RCC 7860 (cell line): ENCODE measurements at places on chromosomes 3 and 15.

GRCh38 chr15:37059086-37059485 is 41.3 kb downstream of the MEIS2 start:
- peak; percentile 47 for DNase-seq

DNA sequence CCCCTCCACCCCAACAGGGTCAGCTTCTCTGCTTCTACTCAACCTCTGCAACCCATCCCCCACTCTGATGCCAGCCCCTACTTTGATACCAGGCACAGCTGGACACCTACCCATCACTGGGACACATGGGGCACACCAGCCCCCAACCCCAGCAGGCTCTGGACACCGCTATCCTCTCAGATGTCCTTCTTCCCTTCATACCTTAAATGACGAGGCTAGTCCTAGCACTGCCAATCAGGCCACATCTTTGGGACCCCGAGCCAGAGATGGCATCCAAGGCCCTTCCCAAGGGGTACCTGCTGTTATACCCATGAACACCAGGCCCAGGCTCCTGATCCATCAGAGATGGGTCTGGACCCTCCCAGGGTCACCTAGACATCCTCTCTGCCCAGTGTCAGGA is 10.6 kb downstream of the POC1A start:
- DNase-seq: no peak

- peak; percentile 97 for DNase-seq
Observed at GRCh38 chr3:146163584-146163983, 2.6 kb upstream of the PLOD2 start.

GRCh38 chr3:110544730-110545129 is 526.9 kb upstream of the NECTIN3 start:
- no peak for DNase-seq

DNA sequence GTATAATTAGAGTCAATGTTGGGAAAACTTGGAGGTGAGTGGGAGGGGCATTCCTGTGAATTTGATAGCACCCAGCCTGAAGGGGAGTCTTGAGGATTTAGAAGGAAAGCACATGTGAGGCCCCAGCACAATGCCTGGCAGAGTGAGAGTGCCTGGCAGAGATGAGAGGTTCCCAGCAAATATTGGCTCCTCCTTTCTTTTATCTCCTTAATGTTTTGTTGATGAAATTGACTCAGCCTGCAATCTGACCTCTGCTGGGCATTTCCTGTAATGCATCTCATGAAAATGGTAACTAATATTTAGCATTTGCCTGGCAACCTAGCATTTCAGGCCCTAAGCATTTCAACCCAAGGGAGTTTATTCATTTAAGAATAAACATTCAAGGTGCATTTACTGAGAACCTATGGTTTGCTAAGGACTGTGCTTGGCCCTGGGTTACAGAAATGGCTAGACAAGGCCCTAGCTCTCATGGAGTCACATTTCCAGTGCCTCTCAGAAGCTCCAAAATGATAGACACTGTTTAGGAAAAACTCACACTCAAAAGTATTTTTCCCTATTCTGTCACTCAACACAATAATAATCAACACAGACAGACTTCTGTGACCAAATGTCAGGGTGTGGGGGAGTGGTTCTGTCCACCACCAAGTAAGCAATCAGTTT is 19.0 kb downstream of the PDHB start:
- peak; percentile 48 for DNase-seq

GRCh38 chr15:96345560-96346399 is 15.3 kb downstream of the NR2F2 start:
- DNase-seq: peak; percentile 65

DNA sequence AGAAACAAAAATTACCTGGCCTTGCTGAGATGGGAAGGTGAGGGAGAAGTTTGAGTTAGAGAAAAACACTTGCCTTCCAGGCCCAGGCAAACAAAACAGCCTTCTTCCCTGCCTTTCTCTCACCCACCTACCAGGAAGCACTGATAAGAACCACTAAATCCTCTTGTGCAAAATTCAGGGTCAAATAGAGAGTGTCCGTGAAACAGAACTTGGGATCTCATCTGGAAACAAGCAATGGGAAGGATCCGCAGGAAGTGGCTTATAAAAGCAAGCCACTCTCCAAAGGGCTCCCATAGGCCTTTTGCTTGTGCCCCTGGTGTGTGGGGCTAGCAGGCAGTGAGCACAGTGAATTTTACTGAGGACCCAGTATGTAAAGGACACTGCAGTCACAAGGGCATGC is 11.0 kb downstream of the ADAMTS9 start:
- DNase-seq: no peak

DNA sequence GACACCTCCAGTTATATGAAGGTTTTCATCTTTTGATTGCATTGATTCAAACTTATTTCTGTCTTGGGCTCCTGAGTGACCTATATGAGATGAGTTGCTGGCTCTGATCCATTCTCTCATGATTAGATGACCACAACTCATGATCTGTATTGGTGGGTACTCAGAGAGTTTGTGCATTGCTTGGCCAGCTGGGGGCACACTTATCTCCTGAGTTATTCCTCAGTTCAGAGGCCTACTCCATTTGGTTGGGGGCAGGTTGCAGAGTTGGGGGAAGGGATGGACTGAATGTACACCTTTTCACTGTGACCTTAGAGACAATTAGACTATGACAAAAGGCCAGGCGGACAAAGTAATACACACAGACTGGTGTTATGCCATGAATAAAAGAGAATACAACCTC is 166.2 kb upstream of the SEMA6D start:
- no peak for DNase-seq

- peak; percentile 19 for DNase-seq
Observed at GRCh38 chr3:48130321-48130904, 57.8 kb downstream of the CDC25A start.

- no peak for DNase-seq
Observed at GRCh38 chr3:133895208-133896001, at the start of gene RAB6B. RAB6B (minus strand) TSS chr3:133895882; CDS start chr3:133895466, 416 bp downstream.

DNA sequence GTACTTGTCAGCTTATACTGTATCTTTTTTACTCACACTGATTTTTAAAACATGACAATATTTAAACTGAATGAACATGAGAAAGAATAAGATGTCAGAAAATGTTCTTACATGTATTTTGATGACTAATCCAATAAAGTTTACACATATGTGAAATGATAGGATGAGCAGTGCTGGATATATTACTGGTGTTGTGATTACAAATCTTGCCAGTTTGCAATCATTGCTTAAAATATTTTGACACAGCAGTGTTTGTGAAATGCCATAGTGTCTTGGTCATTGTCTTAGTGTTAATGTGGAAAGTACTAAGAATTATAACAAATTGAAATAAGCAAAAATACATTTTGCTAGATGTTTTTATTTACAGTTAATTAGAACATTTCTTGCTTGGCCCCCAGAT is 118.7 kb upstream of the MLF1 start:
- DNase-seq: no peak

- DNase-seq: no peak
Observed at GRCh38 chr15:32859251-32859650, 141.4 kb downstream of the GREM1 start.

GRCh38 chr3:30199096-30199759 is 407.2 kb upstream of the TGFBR2 start:
- DNase-seq: no peak

DNA sequence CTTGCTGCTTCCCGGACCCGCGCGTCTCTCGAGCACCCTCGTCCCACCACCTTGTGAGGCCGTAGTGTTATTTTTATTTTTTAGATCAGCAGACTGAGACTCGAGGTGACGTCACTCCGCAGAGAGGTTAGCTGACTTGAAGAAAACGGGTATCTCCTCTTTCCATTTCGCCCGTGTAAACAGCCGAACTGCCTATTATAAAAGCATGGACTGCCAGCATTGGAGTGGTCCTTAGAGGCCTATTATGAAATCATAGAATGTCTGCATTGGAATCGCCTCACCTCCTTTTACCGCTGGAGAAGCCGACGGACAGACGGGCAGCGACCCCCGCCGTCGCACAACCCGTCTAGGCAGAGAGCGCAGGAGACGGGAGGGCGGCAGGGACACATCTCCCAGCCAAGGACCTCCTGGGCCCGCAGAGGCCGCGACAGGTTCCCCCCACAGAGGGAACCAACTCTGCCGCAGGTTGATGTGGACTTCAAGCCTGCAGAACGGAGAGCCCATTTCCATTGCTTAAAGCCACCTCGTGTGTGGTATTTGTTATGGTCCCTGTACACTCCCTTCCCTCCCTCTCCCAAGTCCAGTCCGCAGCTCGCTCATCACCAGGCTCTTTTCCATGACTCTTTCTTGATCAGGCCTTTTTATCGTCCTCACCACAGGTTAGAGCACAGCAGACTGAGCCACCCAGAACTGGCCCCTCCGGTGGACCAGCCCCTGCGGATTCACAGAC is 540 bp upstream of the PPP1R2 start:
- no peak for DNase-seq

DNA sequence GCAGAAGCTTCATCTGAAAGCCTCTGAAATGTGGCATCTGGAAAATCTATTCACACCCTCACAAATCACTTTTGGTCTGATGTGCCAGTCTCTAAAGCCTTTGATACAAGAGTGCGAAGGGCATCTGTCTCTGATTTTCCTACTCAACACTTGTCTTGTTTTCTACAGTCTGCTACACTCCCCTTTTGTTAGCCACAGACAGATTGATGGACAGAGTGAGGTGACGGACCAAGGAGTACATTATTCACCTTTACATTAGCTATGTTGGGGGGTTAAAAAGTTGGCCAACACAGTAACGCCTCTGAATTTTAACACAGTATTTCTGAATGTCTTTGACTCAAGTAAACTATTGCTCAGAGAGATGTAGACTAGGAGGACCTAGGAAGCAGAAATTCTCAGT is 63.1 kb downstream of the TNIK start:
- DNase-seq: no peak

GRCh38 chr3:117898722-117899522 is 1135.7 kb downstream of the IGSF11 start:
- DNase-seq: peak; percentile 18

- DNase-seq: no peak
Observed at GRCh38 chr15:88394553-88395145, 72.5 kb downstream of the MRPL46 start.

GRCh38 chr3:189712906-189713483 is 81.8 kb downstream of the TP63 start:
- no peak for DNase-seq

DNA sequence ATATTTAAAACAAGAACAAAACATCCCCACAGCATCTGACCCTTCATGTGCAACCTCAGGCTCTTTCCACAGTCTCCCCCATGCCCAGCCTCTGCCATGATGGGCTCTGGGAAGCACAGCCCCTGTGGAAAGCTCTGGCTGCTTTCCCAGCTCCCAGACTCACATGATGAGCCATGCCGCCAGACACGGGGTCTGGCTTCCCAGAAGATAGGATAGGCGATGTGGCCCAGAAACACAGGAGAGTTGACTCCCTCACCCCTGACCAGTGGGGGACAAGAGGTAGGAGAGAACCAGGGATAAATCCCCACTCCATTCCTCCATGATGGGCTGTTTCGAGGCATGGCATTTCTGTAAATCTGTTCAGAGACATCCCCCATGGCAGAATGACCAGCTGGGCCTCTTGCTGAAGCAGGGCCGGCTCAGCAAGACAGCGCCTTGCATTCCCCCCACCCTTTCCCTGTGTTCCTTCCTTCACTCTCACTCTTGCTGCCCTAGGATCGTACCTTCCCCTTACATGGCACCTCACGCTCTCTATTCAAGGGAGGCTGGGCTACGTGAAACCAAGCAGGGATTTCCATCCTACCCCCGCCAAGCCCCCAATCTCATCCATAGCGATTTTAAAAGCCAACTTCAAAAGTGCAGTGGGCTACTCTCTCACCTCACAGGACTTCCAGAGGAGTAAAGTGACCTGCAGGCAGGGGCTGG is 192.4 kb downstream of the ABHD5 start:
- no peak for DNase-seq

DNA sequence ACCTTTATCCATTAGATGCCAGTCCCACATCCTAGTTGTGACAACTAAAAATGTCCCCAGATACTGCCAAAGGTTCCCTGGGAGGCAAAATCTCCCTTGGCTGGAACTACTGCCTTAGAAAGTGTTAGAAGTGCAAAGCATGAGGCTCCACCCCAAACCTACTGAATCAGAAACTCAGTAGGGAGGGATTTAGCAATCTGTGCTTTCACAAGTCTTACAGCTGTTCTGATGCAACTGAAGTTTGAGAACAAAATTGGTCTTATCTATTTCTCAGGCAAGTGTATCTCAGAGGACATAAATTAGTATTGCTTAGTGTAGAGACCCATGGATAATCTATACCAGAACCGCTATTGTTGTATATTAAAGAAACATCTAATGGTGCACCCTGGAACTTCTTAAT is 70.2 kb downstream of the CLDN1 start:
- DNase-seq: no peak

- DNase-seq: no peak
Observed at GRCh38 chr3:195048059-195048905, 222.7 kb downstream of the XXYLT1 start.

DNA sequence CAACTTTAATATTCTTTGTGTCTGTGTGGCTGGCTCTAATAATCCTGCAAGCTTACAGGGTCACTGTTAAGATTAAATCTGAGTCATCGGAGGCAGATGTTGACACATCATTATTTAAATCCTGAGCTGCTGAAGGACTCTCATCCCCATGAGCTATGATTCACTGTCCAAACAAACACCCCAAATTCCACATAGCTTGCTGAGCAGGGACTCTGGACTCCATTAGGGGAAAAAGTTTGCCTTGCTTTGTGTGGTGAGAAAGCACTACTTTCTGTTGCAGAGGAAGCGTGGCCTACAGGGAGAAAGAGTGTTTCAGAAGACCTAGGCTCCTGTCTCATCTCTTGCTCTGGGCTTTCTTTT is 213.7 kb downstream of the PDCD6IP start:
- peak; percentile 89 for DNase-seq

DNA sequence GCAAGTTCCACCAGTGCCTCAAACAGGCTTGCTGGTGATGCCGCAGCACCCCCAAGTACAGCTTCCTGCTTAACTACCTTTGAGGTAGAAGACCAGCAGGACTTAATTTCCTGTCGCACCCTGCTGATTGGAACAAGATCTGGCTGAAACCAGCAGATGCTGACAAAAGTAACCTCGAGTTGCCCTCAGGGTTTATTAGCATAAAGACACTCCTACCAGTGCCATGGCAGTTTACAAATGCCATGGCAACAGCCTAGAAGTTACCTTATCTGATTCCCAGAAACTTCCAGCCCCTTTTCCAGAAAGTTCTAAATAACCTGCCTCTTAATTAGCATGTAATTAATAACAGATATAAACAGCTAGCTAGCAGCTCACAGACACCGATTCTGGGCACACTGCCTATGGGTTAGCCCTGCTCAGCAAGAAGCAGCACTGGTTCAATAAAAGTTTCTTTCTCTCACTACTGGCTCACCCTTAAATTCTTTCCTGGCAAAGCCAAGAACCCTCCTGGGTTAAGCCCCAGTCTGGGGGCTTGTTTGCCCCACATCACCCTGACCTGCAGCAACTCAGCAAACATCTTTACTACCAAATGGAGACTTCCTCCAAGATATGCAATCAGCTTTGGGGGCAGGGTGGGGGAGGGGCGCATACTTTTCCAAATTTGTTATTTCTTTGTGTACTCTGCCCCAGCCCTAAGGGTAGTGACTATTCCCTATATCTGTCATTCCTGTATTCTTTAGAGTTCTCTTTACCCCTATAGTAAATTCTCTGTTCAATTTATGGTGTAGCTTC is 54.2 kb downstream of the MAP4 start:
- DNase-seq: no peak
